Fibroblast of skin of right biceps (primary cell): ENCODE measurements at places on chromosomes 3 and 15.

- no peak for DNase-seq
These were observed 151.3 kb upstream of the SLITRK3 start for GRCh38 chr3:165347526-165347925.

DNA sequence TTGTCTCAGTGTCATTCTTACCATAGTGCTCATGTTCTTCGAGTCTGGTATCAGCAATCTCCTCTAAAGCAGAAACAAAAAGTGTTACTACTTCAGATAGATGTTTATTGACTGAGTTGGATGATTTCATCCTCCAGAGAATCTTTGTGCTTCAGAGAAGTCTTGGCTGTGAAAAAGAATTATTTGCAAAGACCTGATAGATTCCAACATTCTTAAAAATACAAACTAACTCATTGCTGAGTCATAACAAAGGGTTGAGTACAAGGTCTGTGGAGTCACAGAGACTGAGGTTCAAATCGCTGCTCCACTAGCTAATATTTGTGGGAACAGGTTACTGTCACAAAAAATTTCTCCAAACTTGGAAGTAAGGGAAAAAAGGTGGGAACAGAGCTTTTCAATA, 9.0 kb upstream of the STRIT1 start:
- peak; percentile 75 for DNase-seq

- DNase-seq, result no peak
These were observed 312.3 kb downstream of the ZBBX start for GRCh38 chr3:167067787-167068161.

GRCh38 chr3:22334996-22335395, 584.0 kb upstream of the ZNF385D start:
- DNase-seq, result no peak

DNA sequence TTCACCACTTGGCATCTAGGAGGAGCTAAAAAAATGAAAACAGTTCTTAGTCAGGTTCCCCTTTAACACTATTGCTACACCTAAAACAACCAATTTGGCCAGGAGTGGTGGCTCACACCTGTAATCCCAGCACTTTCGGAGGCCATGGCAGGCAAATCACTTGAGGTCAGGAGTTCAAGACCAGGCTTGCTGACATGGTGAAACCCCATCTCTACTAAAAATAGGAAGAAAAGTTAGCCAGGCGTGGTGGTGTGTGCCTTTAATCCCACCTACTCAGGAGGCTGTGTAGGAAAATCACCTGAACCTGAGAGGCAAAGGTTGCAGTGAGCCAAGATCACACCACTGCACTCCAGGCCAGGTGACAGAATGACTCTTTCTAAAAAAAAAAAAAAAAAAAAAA, 124.1 kb downstream of the DGKG start:
- DNase-seq, result no peak

DNA sequence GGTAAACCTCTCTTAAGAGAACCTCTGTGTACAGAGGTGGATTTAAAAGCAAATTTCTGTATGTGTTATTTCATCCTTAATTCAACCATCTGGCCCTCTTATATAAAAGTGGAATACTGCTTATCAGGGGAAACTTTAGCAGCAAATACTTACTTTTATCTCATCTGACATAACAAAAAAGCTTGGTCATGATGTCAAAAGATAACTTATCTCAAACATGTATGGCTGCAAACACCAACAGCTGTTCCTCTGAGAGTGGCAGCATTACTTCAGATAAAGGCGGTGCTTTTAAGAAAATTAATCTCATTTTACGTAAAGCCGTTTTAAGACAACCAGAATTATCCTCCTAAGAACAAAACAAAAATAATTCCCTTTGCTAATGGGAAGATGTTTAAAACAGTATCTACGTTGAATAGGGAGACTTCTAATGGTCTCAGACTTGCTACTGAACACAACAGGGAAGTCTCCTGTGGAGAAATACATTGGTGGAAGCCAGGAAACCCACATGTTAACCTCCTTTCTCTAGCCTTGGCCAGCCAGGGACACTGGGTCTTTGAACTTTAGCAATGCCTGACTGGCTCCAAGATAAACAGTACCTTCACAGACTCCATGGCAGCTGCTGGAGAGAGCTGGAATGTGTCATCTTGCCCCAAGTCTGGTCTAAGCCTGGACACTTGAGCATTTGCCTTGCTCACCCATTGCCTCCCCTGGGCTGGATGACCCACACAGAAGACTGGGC, 18.1 kb downstream of the ARRDC4 start:
- DNase-seq, result no peak

DNA sequence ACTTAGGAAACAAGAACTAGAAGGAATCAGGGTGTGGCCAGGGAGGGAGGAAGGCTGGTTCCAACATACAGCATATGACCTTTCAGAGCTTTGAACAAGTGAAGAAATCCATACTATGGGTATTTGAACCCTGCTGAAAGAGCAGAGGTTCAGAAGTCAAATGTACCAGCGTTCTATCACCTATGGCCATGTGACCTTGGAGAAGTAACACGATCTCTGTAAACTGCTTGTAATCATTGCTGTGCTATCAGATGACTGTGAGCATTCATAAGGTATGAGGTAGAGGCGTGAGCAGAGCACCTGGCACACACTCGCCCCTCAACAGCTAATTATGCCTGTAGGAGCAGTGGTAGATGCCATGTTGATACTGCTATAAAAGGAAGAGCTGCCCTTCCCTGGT, 55.2 kb downstream of the KLHL6 start:
- DNase-seq, result no peak

GRCh38 chr3:1447452-1447851, 354.6 kb downstream of the CNTN6 start:
- DNase-seq, result no peak
